Fibroblast of skin of left quadriceps (primary cell): ENCODE measurements at places on chromosomes 2 and 18.

GRCh38 chr18:74800098-74800497 is 202.4 kb downstream of the ZNF407 start:
- no peak for DNase-seq

DNA sequence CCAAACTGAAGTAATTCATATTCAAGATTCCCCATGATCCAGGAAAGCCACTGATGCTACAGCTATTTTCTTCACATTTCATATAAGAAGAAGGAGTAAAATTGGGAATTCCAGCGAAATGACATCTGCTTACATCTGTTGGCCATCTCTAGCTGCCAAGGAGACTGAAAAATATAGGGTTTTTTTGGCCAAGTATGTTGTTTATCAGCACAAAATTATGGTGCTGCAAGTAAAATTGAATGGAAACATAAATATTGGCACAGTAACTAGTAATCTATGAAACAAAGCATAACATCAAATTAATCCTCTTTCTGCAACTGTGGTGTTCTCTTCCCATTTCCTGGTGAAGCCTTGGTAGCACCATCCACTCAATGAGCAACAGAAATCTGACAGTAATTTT is 649.5 kb upstream of the ZNF804A start:
- no peak for DNase-seq

- DNase-seq, result no peak
These were observed 111.8 kb downstream of the CERS6 start for GRCh38 chr2:168567836-168568235.

DNA sequence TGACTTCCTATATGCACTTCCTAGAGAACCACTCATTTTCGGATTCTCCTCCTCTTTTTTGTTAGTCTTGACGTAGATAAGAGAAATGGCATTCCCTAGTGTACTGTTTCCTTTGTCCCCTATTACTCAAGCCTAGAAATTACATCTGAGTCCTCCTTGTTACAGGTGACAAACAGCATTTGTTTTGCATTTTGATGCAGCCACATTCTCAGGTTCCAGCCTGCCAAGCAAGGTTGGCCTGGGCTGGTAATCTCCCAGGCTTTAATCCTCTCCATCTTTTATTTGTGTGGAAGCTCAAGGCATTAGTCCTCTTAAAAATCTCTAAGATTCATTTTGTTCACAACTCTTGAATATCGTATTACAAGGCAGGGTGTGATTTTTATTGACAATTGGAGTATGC is 318.0 kb upstream of the NRP2 start:
- DNase-seq, result no peak

GRCh38 chr2:7752291-7752690 is 835.1 kb downstream of the RNF144A start:
- DNase-seq, result no peak

DNA sequence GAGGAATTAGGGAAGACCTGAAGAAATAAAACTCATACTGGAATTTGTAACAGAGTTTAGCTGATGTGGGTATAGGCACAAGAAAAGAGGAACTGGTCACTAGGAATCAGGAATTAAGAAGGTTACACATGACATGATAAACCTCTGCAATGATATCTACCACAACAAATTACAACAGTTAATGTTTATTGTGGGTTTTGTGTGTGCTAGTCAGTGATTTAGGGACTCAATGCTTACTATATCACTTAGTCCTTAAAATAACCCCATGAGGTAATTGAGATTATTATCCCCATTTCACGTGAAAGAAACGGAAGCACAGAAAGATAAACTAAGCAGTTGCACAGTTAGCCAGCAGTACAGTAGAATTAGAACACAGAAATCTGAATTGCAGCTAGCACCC is 415.8 kb upstream of the ZEB2 start:
- DNase-seq, result no peak

DNA sequence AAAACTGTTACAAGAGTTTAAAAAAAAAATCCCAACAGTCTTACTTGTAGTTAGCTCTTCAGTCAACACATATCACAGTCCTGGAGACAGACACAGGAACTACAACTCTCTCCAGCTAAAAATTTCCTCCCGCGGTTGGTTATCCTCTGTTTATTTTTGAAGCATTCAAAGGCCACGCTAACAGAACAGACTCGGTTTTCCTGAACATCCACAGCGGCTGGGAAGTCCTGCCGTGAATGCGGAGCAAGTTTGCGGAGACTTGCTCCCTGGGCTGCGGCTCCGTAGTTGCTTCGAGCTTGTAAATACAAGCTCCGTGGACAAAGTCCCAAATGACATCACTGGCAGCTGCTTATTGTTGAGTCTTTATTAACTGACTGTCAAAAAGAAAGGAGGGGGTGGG is at the start of gene NCKAP5:
Gene NCKAP5 (minus strand): TSS at position 292 of the 400 bp plus-strand sequence. CDS start 50,937 bp downstream, outside the sequence.
- DNase-seq, result no peak

DNA sequence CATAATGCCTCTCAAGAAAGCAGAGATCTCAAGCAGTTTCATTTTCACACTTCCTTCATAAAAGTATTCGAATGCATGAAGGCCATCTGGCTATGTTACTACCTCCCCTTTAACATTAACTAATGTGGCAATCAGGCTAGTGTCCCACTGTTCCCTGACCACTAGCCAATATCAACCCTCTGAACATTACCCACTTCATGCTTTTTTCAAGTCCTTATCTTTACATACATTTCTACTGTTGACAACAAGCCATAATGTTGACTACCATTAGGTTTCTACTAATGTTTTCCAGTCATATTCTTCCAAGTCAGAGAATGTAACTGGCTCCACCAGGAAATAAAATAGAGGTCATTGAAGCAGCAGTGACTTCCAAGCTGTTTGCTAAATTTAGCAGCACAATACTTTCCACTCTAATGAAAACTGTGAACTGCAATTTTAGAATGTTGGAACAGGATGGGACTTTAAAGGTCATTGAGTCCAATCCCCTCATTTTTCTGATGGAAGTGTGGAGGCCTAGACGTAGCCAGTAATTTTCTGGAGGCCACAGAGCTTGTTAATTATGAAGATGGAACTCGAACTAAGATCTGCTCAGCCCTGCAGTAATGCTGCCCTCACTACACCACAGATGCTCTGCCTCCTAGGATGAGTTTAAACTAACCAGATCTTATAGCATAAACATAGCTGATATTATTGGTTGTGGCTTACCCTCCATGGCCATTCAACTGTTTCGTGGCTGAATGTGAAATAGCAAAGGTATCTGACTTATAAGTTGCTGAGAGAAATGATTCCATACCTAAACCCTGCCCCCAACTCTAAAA is 630 bp upstream of the PPP1R1C start:
- no peak for DNase-seq

- peak; percentile 16 for DNase-seq
These were observed 91.4 kb upstream of the TACR1 start for GRCh38 chr2:75290600-75291150.

- no peak for DNase-seq
These were observed 24.5 kb downstream of the TYMS start for GRCh38 chr18:681985-682384.

- DNase-seq, result no peak
These were observed 27.6 kb upstream of the GMCL1 start for GRCh38 chr2:69801745-69802290.

DNA sequence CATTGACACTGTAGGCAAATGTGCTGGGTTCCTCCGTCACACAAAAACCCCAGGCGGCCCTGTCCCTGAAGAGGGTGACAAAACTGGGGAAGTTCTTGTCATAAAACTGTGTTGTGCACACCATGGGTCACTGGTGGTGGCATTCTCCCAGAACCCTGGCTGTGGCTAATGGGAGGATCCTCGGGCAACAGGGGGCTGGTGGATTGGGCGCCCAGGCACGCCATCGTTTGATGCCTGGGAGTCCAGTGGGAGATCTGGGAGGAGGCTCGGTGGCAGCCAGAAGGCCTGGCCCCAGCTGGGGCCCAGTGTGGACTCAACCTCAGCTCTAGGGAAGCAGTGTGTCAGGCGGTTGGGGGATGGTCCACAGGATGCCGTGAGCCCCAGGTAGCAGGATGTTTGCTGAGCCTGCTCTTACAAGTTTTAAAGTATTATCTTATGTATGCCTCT is 140.7 kb downstream of the ACOXL start:
- DNase-seq, result no peak

- DNase-seq, result no peak
These were observed 61.4 kb upstream of the LGALSL start for GRCh38 chr2:64392529-64392928.
